CD4-positive, alpha-beta T cell treated with Interleukin-15 for 1 hour (primary cell): ENCODE measurements at places on chromosomes 11 and 22.

- no peak for DNase-seq
Measured at GRCh38 chr11:125425601-125426000, 70.5 kb downstream of the FEZ1 start.

GRCh38 chr11:10751581-10751940 is 515 bp downstream of the CTR9 start:
- DNase-seq, result no peak

- no peak for DNase-seq
Measured at GRCh38 chr11:113203141-113203753, 111.1 kb upstream of the TTC12 start.

DNA sequence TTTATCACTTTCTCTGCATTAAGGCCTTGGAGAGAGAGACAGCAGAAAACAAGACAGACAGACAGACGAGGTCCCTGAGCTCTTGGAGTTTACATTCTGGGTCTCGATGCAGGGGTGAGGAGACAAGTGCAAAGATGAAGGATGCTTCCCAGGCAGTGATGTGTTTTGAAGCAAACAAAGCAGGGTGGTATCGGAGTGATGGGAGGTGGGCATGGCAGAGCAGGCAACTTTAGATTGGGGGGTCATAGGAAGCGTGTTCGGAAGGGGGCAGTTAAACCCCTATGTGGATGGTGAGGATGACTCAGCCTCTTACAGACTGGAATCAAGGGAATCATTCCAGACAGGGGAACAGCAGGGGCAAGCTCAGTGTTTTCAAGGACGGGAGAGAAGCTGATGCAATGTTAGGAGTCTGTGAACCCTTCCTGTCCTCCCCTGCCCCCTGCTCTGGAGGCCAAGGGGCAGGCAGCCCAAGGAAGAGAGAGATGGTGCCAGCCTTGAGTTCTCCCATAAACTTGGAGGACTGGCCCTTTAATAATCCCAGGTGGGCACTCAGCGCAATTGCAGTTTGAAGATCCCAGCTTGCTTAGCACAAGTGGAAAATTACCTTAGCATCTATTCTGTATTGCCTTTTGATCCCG is 180.2 kb downstream of the CHST1 start:
- no peak for DNase-seq

- DNase-seq, result no peak
Measured at GRCh38 chr11:132260636-132261035, 890.2 kb downstream of the NTM start.

DNA sequence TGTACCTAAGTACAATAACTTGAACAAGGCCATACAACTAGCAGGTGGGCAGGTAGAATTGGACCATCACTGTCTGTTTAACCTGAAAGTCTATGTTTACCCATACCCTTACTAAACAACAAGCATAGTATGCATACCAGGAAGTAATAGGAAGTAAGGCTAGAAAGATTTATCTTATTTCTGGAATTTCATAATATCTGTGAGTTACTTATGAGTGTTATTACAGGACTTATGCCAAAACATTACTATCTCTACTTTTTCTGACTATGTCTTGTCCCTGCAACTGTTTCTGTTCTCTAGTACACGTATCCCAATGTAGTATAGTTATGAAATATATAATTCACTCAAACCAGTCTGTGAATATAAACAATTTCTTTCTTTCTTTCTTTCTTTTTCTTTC is 1400.8 kb upstream of the TENM4 start:
- DNase-seq, result no peak

DNA sequence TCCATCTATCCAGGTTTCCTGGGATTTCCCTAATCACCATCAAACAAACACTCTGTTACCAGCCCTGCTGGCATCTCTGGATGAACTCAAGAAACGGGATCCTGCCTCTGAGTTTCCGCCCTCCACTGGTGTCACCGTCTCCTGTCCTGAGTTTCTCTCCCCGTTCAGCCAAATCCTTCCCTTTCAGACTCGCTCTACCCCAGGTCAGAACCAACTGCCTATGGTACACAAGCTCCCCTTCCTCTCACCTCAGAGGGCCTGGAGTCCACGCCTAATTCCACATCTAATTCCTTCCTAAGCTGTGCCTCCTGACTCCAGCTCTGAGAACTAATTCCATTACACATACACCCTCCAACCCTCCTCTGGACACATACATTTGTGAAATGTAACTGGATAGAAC is 96.1 kb downstream of the SHANK2 start:
- no peak for DNase-seq

DNA sequence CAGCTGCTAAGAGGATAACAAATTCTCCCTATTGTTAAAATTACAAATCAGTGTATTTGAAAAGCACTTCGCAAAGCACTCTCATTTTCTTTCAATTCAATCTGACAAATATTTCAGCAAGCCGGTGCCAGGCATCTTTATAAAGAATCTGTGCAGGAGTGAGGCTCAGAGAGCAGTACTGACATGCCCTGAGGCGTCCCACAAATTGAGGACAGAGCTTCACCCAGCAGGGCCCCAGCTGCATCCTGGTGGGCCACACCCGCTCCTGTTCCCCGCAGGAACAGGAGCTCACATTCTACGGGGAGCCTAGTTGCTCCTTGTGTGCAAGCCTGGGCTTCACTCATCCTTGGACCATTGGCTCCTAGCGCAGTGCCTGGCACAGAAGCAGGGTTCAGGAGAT is 60.9 kb upstream of the EIF3D start:
- no peak for DNase-seq

DNA sequence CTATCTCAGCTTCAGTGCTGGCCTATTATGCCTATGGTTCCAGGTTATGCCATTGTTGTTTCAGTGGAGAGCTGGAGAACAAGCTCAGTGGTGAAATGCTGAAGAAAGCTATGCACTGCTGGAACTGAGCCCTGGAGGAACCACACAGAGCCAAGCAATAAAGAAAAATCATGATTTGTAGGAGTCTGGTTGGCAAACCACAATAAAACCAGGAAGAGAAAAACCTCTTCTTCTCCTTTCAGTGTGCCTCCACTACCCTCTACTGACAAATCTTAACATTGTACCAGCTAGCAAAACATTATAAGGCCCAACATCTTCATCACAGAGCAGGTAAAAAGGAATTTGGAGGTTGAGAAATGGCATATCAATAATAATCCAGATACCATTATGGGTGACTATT is 5.3 kb downstream of the OR51F2 start:
- DNase-seq, result no peak

DNA sequence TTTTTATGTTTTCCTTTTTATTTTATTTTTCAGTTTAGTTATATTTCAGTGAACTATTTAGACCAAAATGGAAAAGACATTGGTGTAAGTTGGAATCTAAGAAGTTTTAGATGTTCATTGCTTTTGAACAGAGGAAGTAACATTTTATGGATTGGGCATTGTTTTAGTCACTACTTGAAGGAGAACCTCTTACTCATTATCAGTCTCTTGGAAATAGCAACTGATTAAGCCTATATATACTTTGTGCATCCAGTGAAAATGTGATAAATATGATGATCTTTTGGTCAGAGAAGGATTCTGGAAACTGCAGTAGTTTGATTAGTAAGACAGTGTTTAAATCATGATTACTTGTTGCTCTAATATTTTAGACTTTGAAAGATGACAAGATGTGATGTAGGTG is 14.4 kb downstream of the ARHGEF12 start:
- DNase-seq, result no peak

GRCh38 chr11:26037716-26038115 is 294.2 kb upstream of the ANO3 start:
- DNase-seq, result no peak

- DNase-seq, result no peak
Measured at GRCh38 chr11:94193288-94193687, 64.6 kb downstream of the PANX1 start.

DNA sequence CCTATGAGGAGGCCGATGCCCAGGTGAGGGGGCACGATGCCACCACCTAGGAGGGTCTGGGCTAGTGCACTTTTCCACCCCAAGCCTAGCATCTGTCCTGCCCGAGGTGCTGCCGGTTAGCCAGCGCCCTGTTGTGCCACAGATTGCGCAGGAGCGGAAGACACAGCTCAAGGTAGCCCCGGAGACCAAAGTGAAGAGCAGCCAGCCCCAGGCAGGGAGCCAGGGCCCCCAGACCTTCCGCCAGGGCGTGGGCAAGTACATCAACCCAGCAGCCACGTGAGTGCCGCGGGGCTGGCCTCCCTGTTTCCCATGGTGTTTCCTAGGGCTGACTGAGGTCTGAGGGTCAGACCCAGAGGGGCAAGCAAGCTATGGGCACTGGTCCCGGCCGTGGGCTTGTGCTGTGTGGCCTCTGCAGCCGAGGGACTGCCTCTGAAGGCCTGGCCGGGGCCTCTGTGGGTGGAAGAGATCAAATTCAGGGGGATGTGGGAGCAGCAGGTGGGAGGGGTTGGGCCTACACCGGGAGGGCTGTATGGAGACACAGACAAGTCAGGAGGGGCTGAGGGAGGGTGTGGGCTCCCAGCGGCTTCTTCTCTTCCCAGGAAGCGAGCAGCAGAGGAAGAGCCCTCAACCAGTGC is 29.1 kb downstream of the PPIL2 start:
- no peak for DNase-seq

- peak; percentile 45 for DNase-seq
Measured at GRCh38 chr11:22163394-22163797, 29.5 kb upstream of the ANO5 start.

- DNase-seq, result no peak
Measured at GRCh38 chr22:27241430-27242321, 559.9 kb downstream of the MN1 start.

DNA sequence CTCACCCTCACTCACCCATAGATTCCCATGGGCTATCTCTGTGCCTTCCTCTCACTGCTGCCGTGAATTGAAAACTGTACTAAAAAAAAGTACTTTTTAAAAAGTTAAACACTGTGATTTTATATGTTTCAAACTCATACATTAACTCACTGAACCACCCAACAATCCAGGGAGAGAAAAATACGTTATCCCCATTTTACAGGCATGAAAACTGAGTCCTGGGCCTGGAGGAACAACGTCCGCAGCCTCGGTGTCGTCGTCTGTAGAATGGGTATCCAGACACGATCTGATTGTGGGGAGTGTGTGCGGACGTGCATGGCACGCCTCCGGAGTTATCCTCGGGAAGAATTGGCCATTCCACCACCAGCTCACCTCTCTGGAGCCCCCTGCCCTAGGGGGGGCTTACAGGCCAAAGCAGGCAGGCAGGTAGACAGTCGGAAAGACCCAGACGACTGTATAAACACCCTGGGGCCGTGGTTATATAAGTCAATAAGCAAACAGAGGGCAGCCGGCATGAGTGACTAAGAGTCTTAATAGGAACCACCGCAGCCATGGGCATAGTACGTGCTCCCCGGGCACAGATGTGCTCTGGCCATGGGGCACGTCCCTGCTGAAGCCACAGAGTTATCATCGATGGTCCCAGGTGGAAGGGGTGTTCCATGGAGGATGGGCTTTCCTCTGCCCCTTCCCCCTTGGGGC is 7.1 kb upstream of the PDGFB start:
- DNase-seq, result no peak

- no peak for DNase-seq
Measured at GRCh38 chr11:119529063-119529845, 106.3 kb upstream of the THY1 start.

- DNase-seq, result no peak
Measured at GRCh38 chr11:24622262-24622661, 125.4 kb downstream of the LUZP2 start.

GRCh38 chr11:118200497-118200896 is 24.1 kb upstream of the SCN2B start:
- no peak for DNase-seq

DNA sequence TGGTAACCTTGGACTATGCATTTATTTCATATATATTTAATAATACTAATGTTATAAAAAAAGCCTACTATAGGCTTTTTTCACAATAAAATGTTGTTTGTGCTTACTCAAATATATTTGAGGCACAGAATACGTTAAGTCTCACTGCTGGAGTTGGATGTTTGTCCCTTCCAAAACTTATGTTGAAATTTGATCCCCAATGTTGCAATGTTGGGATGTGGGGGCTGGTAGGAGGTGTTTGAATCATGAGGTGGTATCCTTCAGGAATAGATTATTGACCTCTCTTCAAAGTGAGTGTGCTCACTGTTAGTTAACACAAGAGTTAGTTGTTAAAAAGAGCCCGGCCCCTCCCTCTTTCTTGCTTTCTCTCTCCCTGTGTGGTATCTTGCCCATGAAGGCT is 1295.9 kb downstream of the JRKL start:
- no peak for DNase-seq

DNA sequence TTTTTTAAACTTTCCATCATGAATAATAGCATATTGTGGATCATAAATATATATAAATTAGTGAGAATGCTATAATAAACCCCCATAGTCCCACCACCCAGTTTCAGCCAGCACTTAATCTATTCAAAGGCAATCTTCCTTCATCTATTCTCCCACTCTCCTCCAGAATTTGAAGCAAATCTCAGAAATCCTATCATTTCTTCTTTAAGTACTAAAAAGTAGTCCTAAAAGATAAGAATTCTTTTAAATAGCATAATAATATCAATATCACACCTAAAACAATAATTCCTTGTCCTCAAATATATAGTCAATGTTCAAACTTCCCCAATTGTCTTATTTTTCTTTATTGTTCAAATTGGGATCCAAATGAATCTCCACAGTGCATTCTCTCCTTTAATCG is 24.6 kb upstream of the ROBO3 start:
- no peak for DNase-seq

DNA sequence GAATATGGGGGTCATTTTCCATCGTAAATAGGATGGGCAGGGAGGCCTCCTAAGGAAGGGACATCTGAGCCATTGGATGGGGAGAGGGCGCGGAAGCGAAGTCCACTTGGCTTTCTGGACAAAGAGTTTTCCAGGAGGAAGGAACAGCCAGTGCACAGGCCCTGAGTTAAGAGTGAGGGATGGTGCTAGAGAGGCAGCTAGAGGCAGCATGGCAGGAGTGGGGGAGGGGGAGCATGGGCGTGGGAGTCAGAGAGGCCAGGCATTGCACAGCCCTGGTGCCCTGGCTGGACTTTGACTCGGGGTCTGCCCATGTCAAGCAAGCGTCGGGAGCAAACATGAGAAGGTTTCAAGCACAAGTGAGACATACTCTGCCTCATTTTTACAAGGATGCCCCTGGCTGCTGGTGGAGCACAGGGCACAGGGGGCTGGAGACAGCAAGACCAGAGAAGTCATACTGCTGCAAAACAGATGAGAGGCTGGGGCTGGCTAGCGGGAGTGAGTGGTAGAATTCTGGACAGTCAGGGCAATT is 9.0 kb downstream of the GNAZ start:
- no peak for DNase-seq

DNA sequence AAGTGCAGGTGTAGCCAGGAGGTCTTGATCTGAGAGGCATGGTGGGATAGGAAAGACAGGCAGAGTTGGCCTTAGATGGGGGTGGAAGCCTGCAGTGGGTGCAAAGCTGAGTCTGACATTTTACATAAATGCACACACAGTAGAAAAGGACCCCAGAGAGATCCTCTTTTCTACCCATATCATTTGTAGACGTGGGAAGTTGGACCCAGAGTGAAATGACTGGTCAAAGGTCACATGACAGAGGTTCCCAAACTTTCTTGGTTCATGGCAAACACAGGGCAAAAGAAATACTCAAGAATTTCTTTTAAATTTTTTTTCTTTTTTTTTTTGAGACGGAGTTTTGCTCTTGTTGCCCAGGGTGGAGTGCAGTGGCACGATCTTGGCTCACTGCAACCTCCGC is 6.2 kb upstream of the FOXRED2 start:
- no peak for DNase-seq

GRCh38 chr22:50523806-50524675 is 1.4 kb downstream of the SCO2 start:
- no peak for DNase-seq
